ENCODE measurements at places on chromosomes 3 and 15.

- no peak for DNase-seq
Observed at GRCh38 chr3:5442106-5442785, 254.7 kb downstream of the EDEM1 start.

- no peak for DNase-seq
Observed at GRCh38 chr3:174102866-174103265, 705.3 kb downstream of the NLGN1 start.

GRCh38 chr3:43316783-43317460 is 30.6 kb downstream of the SNRK start:
- no peak for DNase-seq

DNA sequence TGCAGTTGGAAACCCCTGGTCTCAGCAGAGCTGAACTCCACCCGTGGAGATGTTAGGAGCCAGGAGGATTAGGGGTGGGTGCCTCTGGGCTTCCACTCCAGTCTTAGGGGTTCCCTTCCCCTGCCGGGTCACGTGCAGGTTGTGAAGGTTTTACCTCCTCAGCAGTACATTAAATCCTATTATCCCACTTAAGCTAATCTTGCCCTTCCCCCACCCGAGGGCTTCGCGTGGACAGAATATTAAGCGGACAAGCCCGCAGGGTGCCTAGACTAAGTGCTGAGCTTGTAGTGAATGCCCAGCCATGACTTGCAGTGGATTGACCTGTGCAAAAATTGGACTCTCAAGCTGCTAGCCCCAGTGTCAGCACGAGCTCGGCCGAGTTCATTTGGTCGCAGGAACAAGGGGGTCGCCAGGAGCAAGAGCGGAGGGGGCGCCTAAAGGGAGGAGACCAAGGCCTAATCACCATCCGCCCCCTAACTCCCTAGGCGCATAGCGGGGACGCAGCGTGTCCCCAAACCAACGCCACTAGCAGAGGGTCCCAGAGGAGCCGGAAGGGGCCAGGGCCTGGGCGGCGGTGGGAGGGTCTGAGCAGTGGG is 498 bp upstream of the SEMA4B start:
- DNase-seq: peak; percentile 18

DNA sequence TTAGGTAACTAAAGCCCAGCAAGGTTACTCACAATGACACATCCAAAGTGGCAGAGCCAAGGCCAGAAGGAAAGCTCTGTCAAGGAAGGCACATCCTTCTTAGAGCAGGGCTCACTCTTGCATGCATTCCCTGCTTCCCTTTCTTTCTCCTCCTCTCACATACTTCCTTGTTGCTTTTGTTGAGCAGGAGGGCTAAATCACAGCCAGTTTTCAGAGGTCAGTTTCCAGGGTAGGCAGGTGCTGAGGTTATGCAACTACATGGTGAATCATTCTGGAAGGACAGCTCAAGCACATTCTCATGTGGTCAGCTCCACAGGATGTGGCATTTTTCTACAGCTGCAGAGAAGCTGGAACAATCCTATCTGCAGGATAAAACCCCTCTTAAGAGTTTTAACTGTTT is 275.6 kb downstream of the ZNF621 start:
- DNase-seq: peak; percentile 31

- DNase-seq: peak; percentile 39
Observed at GRCh38 chr3:42061025-42061712, 30.0 kb upstream of the TRAK1 start.
